A375 (cell line): ENCODE measurements at places on chromosomes 5 and 9. TPM values are rescaled to one million over a fixed set of nuclear protein-coding genes. Genes with fewer than 3 reads are reported as not detected.

Gene PCDHA11
- 1.9 and 4.9 TPM in 2 replicates for total RNA-seq

Gene ZFP2
- total RNA-seq: 0.05 TPM in 1 of 2 replicates, not detected in the other

Gene FBP2
- not detected in 2 replicates for total RNA-seq

Gene TMEM215
- not detected in 2 replicates for total RNA-seq

Gene FCN2
- total RNA-seq: not detected in 2 replicates
